Esophagus squamous epithelium (tissue), 5 donors: ENCODE measurements at places on chromosomes 16 and 17.

DNA sequence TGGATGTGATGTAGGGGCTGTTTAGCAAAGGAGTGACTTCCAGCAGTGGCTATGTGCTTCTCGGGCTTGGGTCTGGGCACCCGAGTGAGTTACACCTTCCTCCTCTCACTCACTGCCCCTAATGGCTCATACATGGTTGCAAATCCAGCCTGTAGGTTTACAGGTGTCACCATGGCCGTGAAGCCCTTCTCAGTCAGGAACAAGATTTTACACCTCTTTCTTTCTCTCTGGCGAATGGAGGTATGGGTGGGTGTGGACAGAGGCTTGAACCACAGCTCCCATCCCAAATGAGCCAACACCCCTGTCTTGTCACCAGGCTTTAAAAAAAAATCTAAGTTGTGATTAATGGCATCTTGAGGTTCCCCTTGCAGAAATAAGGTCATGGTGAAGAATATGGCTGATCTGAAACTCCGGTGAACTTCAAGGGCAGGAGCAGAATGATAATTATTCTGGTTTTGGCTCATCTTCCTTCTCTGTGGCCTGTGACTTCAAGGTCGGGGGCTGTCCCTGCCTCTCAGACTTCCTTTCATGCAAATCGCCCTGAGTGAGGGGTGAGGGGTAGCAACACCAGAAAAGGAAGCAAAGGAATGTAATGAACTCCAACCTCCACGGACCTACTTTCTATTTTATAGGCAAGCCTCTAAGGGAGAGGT is 331.2 kb downstream of the MAF start:
- DNase-seq = no peak

DNA sequence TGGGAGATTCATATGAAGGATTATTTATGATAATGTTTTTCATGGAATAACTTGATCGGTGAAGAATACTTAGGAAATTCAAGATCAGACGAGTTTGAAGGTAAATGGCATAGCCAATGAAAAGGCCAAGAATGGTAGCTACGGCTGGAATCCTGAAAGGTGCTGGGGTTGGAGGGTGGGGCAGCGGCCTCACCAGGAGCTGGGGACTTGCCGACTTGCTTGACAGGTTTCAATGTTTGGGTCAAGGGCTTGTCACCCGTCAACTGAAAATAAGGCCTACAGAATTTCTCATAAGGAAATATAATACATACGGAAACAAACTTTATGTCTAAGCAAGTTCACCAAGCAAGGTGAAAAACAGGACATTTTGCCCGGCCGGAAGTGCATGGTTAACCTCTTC is 9.9 kb downstream of the CRYM start:
- DNase-seq = no peak

- DNase-seq = no peak
Observed at GRCh38 chr16:15427648-15428239, 6.6 kb upstream of the BMERB1 start.

- DNase-seq = no peak
Observed at GRCh38 chr16:20906341-20907255, 6.0 kb downstream of the LYRM1 start.

DNA sequence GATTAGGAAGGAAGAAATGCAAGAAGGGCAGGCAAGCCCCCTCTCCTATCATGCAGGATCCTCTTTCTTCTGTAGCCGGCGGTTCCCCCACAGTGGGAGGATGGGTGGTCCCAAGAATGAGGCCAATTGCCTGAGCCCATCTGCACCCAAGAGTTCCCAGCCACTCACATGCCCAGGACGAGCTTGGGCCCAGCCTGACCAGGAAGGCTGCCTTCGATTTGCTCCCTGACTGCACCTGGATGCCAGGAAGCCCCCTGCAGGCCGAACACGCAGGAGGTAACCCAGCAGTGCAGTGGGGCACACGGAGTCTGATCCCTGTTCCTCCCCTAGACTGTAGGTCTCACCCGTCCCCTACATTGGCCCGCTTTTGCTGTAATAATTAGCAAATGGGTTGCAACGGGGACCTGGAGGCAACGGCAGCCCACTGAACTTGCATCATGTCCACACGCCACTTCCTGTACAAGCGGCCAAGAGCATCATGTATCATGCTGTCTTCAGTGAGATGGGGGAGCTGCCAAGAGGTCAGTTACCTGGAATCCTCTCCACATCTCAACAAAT is 67.5 kb downstream of the AMFR start:
- no peak for DNase-seq

GRCh38 chr16:51353055-51353454 is 202.0 kb upstream of the SALL1 start:
- DNase-seq = no peak

GRCh38 chr17:79849953-79850352 is 10.7 kb upstream of the CBX4 start:
- DNase-seq = no peak

DNA sequence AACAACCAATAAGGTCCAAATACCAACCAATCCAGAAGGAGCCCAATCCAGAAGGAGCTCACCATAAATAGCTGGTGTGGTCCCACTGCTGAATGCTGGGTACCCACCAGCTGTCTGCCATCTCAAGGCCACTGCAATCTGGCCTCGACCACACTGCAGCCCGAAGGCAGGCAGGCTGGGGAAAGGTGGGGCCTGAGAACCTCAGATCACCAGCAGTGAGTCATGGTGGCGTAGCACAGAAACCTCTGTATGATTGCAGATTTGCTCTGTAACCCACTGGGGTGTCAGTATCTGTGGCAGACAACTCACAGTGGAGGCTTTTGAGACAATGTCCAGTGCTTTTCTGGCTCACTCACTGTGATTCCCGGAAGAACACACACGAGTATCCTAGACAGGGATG is 14.7 kb upstream of the CMTR2 start:
- DNase-seq = no peak

DNA sequence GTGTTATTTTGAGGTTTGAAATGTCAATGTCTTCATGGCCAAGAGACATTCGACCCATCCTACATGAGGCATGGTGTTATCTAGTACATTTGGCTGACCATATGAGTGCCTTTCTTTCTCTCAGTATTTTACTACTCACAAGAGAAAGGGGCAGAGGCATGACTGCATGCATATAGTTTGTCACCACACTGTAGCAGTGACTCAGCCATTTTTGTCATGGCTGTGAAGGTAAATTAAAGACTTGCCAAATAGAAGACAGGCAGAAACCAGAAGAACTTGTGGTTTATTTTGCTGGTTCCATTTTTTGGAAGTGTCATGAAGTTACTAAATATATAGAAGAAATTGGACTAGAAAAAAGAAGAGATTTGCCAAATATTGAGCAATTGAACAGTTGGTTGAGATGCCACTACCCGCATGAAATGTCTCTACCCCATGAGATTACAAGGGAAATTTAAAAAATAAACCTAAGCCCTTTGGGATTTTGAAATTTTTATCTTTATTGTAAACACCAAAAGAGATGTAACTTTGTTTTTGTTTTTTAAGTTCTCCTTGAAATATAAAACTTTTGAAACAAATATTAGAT is 170.3 kb downstream of the CHD9 start:
- DNase-seq = no peak

- no peak for DNase-seq
Observed at GRCh38 chr16:49824593-49824992, 31.3 kb downstream of the ZNF423 start.

- DNase-seq = no peak
Observed at GRCh38 chr17:61132524-61132923, 267.1 kb upstream of the TBX2 start.

DNA sequence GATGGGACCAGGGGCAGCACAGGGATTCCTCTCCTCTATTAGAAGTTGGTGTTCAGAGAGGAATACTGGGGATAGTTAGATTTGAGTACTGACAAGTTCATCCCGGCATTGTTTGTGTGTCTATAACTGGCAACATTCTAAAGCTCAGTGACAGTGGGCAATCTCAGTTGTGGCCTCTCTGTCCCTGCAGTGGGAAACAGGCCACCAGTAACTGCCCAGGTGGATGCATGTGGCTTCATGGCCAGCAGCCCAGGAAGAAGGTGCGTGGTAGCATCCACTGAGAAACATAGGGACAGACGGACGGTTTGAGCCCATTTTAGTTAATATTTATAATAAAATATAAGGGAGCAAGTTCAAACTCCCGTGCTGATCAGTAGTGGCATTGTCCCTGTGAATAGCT is 51.5 kb downstream of the B9D1 start:
- no peak for DNase-seq

GRCh38 chr17:64095144-64095882 is 34.6 kb downstream of the ERN1 start:
- DNase-seq = no peak
